Forelimb muscle (tissue), 1 donor: ENCODE measurements at places on chromosomes 3 and 15.

GRCh38 chr3:100563652-100564211, 45.7 kb upstream of the ADGRG7 start:
- DNase-seq: no peak

DNA sequence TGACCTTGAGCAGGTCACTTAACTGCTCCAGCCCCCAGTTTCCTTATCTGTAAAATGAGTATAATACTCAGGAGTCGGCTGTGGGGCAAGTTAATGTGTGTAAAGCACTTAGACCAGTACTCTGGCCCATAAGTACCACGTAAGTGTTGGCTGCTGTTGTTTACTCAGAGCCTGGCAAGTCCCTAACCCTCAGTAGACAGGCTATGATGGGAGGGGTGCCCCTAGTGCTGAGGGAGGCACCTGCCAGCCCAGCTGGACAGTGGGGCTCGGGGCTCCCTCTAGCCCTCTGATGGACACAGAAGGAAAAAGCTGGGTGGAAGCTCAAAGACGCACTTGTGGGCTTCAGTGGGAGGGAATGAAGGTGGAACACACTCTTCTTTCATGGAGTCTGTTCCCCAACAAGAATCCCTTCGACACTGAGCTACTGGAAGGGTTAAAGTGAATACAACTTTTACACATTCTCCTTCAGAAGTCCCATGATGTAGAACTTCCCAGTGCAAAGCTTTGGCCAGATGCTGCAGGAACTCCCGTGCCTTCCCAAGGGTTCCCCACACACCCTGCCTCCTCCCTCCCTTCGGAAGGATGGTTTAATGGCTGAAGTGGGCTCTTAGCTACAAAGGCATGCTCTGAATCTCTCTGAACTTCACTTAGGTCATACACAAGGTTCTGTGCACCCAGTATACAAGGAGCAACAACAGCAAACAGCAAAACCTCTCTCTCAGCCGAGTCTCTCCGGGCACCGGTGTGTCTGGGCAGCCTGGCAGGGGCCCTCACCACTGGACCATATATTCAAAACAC, 25.4 kb downstream of the TMEM44 start:
- DNase-seq: no peak

GRCh38 chr15:93722165-93722564, 509.2 kb upstream of the MCTP2 start:
- DNase-seq: no peak

- no peak for DNase-seq
Measured at GRCh38 chr3:14536837-14537589, 3.1 kb downstream of the GRIP2 start.

GRCh38 chr15:63818191-63818590, 15.6 kb downstream of the HERC1 start:
- no peak for DNase-seq

DNA sequence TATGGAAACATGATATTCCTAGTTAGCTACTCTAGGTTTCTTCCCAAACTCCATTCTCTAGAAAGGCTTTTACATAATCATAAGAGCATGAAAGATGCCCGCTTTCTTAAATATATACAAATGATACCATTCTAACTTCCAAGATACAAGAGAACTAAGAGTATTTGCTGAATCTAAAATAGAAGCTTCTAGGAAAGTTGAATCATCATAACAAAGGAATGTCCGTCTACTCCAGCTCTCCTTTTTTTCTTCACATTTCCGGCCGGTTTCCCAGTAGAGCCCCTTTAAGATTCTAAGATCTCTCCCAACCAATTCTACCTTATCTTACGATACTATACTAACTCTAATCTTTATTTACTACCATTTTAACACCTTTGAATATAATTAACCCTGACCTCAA, 60.1 kb downstream of the RAD18 start:
- DNase-seq: no peak

DNA sequence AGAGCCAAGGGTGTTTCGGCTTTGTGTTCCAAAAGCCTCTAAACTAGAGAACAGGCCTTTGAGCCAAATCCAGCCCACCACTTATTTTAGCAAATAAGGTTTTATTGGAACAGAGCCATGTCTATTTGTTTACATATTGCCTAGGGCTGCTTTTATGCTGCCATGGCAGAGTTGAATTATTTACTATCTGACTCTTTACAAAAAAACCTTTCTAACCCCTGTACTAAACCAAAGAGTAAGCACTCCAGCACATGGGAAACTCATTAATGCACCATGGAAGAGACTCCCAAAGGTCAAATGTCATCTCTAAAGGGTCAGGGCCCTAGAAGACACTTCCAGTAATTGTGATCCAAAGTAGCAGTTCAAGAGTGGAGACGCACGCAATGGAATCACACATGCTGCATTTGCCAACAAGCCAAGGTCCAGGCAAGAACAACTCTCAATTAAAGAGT, 22.3 kb downstream of the OSBPL10 start:
- no peak for DNase-seq

DNA sequence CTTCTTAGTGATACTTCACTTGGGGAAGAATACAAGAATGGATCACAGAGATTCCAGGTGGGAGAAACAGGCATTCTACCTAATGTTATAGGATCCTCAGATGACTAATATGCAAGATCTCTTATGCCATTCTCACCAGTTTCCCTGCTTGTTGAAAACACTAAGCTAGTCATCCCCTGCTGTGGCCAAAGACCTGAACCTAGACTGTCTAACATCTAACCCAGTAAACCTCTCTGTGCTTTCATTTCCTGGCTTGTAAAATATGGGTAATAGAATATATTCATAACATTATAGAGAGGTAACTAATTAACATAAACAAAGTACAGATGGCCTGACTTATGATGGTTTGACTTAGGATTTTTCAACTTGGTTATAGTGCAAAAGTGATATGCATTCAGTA, 776.3 kb downstream of the TUSC7 start:
- DNase-seq: no peak

GRCh38 chr3:133364704-133365103, 35.2 kb upstream of the BFSP2 start:
- DNase-seq: no peak

DNA sequence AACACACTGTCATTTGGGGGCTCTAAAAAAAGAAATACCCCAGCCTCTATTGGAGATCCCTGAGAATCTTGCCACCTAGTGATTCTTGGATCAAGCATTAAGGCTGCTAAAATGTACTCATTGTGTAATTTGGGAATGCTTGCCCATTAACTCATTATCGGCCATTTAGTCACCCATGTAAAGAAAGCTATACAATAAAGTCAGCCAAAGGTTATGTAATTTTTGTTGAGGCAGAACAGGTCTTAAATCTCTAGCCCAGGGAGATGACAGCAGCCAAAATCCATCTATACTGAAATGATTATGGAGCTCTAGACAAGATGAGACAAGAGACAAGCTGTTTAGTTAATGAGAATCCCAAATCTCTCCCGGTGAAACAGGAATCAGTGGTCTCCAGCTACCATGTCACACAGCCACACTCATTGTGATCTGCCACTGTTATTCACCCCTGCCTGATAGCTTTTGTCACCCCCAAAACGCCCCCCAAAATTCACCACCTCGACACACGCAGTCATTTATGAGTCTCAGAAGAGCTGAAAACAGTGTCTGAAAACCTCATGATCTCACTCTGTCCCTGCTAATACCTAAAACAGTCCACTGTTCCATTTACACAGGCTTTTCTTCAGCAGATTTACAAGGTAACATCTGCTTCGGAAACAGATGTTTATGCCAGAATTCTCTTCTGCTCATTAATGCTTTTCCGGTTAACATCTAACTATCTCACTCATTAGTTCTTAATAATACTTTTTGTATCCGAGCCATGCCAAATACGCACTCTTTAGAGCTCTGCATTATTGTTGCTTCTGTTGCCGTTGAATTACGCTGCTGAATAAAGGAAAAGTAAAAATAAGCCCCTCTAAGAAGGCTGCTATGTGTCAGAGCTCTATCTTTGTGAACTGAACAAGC, 138.5 kb downstream of the RORA start:
- DNase-seq: no peak

DNA sequence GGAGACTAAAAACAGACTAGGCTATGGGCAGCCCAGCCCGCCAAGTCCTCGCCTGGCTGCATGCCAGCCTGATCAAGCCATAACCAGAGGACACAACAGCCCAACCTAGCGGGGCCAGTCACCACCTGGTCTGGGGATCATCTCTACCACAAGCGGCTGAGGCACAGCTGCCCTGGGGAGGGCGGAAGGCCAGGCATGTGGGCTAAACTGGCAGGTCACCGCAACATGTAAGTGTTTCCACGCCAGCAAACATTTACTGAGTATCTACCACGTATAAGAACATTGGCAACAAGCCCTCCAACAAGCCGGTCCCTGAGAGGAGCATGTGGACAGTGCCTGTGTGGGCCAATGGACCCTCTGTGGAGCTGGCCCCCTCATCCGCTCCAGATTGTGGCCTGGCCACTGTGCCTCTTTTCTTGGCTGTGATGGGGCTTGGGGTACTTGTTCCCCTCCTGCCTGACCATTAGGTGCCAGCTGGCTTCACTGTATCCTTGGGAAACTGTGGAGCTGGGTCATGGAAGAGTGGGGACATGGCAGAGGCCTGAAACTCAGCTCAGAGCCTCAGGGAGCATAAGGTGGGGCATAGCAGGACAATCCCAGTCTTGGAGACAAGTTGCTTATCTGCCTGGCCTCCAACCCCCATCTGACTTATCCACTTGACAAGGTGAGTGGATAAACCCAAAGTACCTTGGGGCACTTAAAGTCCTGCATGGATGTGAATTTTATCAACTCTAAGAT, 9.0 kb downstream of the UBXN7 start:
- DNase-seq: no peak

- no peak for DNase-seq
Measured at GRCh38 chr3:190302212-190302867, 19.9 kb downstream of the CLDN1 start.

- DNase-seq: no peak
Measured at GRCh38 chr3:29614954-29615353, 334.1 kb downstream of the RBMS3 start.

DNA sequence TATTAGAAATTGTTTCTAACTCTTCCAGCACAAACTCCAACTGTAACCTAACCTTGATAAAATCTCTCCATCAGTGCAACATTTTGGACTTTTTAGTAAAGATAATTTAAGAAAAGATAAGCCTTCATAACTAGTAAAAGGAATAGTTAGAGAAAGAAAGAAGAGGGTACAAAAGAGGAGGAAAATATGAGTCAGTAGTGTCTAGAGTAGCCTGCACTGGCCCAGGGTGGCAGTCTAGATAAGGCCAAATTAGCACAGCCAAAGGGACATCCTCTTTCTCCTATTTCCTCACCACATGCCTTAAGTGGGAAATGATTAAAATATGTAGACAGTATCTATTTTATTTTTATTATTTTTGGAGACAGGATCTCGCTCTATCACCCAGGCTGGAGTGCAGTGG, 3.7 kb downstream of the PROS1 start:
- DNase-seq: no peak

DNA sequence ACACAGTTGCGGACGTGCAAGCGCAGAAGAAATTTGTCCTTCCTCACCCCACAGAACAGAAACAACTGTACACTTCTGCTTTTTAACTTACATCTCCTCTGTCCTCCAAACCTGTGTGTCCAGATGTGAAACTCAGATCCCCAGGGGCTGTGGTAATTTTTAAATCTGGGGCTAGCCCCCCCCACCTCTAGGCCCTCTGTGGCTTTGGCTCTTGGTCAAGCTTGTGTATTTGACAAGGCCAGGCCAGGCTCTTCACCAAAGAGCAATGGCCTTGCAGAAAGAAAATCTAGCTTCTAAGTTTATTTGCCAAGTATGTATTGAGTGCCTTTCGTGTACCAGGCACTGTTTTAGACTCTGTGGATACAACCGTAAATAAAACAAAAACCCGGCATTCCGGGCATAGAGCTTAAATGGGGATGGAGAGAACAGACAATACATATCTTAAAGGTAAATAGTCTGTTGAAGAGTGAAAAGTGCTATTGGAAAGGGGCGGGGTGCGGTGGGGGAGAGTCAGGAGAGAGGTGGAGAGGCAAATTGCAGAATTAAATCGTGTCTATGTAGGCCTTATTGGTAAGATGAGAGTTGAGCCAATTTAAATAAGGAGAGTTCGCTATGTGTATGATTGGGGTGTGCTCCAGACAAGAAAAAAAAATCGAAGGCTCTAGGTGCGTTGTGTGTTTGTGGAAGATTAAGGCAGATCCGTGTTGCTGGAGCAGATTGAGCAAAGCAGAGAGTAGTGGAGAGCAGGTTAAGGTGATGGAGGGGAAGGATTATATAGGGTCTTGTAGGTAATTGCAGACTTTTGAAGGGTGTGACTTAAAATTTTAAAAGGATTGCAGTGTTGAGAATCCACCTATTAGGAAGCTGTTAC, 781 bp upstream of the DPH6 start:
- DNase-seq: no peak

DNA sequence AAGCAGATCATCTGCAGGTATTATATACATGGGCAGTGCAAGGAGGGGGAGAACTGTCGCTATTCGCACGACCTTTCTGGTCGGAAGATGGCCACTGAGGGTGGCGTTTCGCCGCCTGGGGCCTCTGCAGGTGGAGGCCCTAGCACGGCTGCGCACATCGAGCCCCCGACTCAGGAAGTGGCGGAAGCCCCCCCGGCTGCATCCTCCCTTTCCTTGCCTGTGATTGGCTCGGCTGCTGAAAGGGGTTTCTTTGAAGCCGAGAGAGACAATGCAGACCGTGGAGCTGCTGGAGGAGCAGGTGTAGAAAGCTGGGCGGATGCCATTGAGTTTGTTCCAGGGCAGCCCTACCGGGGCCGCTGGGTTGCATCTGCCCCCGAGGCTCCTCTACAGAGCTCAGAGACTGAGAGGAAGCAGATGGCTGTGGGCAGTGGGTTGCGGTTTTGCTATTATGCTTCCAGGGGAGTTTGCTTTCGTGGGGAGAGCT, 639 bp downstream of the MKRN3 start:
- no peak for DNase-seq

DNA sequence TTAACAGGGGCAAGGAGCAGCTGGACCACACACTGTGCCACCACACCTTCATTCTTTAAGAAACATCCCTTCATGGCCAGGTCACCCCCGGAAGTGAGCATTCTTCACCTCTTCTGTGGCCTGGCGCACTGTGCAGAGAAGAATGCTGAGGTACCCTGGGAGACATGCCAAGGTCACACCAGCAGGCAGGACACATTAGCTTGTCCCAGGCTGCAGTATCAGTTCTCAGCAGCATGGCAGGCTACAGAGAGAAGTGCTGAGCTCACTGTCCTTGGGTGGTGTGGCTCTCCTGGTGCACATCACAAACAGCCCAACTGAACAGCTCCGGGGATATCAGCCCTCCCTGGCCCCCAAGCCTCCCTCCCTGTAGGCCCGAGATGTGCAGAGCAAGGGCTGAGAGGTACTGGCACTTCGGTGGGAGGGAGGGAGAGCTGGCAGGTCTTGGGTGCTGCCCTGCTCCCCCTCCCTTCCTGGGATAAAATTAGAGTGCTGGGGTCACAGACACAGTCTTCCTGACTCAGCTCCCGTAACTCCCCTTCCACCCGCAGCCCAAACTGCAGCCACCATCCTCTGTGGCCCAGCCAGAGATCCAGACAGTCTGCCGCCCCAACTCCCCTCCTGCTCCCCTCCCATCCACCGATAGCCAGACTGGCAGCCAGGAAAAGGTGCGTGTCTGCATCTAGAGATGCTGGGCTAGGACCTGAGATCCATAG, 13.4 kb downstream of the SEMA7A start:
- DNase-seq: no peak

DNA sequence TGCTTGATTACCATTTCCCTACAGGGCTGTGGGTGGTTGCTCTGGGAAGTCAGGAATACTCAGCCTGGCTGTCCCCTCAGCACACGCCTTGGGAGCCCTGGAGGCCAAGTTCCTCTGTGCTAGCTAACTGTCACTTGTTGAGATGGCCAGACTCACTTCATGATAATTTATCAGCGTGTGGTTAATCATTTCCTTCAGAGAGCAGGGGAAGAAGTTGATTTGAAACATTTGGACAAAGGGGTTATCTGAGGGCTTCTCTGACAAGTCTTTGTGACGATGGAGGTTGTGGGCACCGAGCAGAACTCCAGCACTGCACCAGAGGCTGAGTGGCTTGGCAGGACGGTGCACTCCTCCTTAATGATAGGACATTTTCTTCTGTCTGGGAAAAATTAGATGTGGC, 61.9 kb downstream of the WHAMM start:
- DNase-seq: no peak
